ENCODE measurements at places on chromosomes 11 and 22.

- DNase-seq, result no peak
Observed at GRCh38 chr11:29163231-29163630, 853.6 kb downstream of the KCNA4 start.

- DNase-seq, result no peak
Observed at GRCh38 chr11:1530686-1531448, 41.2 kb downstream of the DUSP8 start.

GRCh38 chr11:122634501-122634900, 21.0 kb upstream of the UBASH3B start:
- no peak for DNase-seq

- no peak for DNase-seq
Observed at GRCh38 chr22:36942556-36942955, 29.1 kb downstream of the CSF2RB start.

GRCh38 chr22:45552580-45553350, 50.1 kb downstream of the FBLN1 start:
- DNase-seq, result no peak

DNA sequence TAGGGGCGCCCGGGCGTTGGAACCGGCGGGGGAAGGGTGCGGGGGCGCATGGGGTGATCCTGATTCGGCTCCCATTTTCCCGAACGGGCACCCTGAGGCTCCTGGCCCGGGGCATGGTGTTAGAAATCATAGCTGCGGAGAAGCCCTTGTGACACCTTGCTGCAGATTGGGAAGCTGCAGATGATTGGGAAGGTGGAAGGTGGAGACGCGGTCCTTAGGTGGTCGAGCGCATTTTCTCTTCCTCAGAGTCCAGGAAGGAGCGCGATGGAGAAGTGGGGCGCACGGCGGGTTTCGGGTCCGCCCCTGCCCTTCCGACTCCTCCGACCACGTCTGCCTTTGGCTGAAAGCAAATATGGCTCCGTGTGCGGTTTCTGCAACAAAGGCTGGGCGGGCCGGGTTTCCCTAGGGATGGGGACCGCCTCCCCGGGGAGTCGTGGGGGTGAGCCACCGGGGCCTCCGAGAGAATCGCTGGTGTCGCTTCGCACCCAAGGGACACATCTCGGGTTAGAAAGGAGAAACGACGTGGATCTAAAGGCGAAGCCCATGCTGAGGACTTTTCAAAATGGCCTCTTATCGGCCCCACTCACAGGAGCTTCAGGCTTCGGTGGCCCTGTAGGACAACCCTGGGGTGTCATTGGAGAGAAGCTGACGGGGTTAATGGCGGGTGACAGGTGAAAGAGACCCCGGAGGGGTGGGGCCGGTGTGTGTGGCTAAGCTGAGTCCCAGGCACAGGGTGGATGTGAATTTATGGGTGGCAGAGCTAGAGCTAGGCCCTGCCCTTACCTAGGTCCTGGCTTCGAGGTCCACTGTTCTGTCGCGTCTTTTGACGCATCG, 707 bp upstream of the FTH1 start:
- DNase-seq, result peak; percentile 56

DNA sequence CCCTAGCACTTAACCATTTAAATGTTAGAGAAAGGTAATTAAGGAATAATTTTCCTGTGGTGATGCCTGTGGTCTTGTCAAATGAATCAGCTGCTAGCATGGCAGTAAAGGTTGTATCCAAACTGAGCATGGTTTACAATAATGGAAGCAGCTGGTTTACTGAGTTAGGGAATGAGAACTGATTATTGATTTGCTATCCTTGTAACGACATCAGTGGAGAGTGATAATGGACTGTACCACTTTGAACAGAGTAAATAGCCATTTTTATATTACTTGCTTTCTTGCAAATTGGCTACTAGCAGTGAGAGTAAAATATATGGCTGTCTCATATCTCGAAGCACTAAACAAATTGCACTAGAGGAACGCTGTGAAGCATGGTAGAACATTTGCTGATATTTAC, 589.0 kb upstream of the ANO5 start:
- no peak for DNase-seq

GRCh38 chr11:60363542-60364470, 14.5 kb upstream of the MS4A7 start:
- peak; percentile 31 for DNase-seq

DNA sequence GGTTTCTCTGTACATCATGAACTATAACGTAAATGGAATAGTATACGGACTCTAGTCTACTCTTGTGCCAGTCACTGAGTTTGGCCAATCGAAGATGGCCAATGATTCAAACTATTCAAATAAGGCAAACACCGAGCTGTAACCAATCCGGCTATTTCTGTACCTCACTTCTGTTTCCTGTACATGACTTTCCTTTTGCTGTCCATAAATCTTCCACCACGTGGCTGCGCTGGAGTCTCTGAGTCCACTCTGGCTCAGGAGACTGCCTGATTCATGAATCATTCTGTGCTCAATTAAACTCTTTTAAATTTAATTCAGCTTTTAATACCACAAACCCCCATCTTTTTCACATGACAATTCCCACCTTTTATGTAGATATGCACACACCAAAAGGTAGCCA, 1.5 kb upstream of the JAML start:
- DNase-seq, result no peak

- no peak for DNase-seq
Observed at GRCh38 chr11:22725079-22725478, 58.7 kb downstream of the GAS2 start.

- DNase-seq, result no peak
Observed at GRCh38 chr11:27263046-27263445, 100.0 kb downstream of the CCDC34 start.

- peak; percentile 20 for DNase-seq
Observed at GRCh38 chr11:30914143-30914762, 328.1 kb upstream of the MPPED2 start.

DNA sequence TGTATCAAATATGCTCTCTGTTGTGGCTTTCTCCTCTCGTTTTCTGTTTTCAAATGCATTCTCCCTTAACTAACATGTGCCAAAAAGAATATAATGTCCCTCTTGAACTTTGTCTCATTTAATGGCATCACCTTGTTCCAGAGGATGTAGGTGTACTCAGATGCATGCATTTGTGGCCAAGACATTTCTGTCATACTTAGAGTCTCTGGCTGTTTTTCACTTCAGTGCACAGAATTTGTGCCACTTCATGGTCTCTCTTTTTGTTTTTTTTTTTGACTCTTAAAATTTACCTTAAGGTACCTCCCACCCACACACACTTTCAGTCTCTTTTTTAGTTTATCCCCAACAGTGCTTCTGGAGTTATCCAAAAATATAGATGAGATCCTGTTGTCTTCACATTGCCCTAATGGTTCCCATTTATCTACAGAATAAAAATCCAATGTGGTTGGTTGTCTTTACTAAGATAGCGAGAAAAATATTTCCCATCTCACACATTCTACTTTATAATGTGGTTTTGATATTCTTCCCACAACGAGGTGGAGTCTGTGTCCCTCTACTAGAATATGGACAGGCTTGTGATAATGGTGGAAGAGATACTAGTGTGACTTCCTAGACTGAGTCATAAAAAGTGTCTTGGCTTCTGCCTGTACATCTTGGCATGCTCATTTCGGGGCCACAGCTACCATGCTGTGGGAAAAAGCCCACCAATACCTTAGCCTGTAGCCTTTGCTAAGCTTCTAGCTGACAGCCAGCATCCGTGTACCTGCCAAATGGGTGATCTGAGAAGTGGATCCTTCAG, 125.8 kb downstream of the DDX10 start:
- no peak for DNase-seq

GRCh38 chr11:99098751-99099150, 78.0 kb downstream of the CNTN5 start:
- DNase-seq, result no peak

- no peak for DNase-seq
Observed at GRCh38 chr11:84825106-84825660, 802.0 kb downstream of the DLG2 start.

- DNase-seq, result no peak
Observed at GRCh38 chr22:43438666-43439347, 27.0 kb downstream of the MPPED1 start.

GRCh38 chr22:36294801-36295200, 41.9 kb downstream of the APOL1 start:
- no peak for DNase-seq

DNA sequence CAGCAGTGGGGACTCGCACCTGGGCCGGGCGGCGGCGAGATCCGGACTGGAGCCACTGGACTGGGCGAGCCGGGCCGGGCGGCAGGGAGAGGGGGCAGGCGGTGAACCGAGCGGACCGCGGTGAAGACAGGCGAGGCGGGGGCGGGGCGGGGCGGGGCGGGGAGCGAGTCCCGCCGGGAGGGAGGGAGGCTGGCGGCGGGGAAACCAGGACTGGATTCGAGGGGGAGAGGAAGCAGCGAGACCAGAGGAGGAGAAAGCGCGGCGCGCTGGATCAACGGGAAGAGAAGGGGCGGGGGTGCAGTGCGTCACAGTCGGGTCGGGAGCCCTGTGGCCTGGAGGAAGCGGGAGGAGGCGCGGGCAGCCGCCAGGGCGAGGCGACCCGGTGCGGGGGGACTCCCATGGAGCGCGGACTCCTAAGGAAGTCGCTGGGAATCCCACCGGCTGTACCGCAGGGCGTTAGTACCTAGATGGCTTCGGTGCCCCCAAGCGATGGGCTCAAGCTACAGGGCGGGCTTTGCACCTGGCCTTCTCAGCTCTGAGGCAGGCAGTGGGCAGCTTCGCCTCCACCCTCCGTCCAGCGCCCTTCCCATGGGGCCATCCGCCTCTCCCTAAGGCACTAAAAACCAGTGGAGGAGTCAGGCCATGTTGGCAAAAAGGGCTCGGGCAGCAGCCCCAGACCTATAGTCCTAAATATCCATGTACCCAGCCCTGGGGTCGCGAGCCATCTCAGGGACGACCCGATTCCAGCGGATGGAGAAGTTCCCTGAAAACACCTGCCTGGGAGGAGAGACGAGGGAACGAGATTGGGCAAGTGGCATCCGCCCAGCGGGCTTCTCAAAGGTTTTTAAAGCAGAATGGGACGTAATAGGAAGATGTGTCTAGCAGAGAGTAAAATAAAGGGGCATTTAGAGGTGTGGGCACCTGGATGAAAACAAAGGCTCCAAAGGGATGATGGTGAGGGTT, at the start of gene TMEM121B:
Gene TMEM121B (minus strand): TSS at position 128 of the 963 bp plus-strand sequence. CDS start 233 bp downstream, outside the sequence.
- DNase-seq, result peak; percentile 32
